ENCODE measurements at places on chromosomes 5 and 9.

DNA sequence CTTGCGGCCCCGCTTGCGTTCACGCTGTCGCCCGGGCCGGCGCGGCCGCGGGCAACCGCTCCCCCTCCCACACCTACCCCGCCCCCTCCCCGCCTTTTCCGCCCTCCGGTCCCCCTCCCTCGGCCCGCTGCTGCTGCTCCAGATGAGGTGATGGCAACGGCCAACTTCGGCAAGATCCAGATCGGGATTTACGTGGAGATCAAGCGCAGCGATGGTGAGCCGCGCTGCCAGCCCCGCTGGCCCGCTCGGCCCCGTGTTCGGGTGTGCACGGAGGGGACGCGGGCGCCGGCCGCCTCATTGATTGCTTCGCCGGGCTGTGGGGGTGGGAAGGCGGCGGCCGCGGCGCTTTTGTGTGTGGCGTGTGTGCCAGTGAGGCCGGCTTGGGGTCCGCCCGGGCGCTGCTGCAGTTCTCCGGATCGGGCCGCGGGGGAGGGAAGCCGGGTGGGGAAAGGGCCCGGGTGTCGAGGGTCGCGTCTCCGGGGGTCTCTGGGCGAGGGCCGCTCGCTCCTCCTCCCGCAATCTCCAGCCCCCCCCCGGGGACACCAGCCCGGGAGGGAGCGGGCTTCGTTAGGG, 403 bp downstream of the KIF2A start:
- peak overlapping the region; percentile 72 for H3K4me3 ChIP-seq
- peak overlapping the region; percentile 66 for H3K27ac ChIP-seq
- DNase-seq = peak; percentile 47
- no peaks in the 10 kb centered on the region for H3K36me3 ChIP-seq
- H3K27me3 ChIP-seq = no peaks in the 10 kb centered on the region

- H3K27me3 ChIP-seq = no peaks in the 10 kb centered on the region
- H3K36me3 ChIP-seq = no peaks in the 10 kb centered on the region
- H3K27ac ChIP-seq = no peak overlapping the region
- H3K4me3 ChIP-seq = no peak overlapping the region
- DNase-seq = no peak
- peaks cover 1% of the 10 kb centered on the region for H3K4me1 ChIP-seq
Observed at GRCh38 chr9:28056466-28056865, 483.2 kb upstream of the C9orf72 start.

- H3K27me3 ChIP-seq = no peaks in the 10 kb centered on the region
- DNase-seq = no peak
- no peaks in the 10 kb centered on the region for H3K36me3 ChIP-seq
- no peak overlapping the region for H3K27ac ChIP-seq
- H3K4me1 ChIP-seq = no peaks in the 10 kb centered on the region
Observed at GRCh38 chr5:171535162-171535561, 115.7 kb downstream of the FGF18 start.

DNA sequence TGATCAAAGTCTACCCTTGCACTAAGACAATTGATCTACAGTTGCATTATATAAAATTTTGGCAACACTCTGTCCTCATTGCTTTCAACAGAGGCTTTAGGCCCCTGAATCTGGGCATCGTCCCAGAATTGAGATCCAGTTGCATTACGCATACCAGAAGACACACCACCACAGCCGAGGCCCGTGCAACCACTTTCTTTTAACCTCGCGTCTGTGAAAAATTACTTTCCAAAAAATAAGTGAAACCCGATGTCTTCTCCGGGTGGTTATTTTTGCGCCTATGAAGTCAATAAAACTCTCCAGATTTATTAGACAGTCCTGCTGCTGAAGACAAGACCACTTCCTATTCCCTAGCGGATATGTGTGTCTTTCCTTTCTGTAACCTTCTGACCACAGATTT, 52.1 kb upstream of the NFIB start:
- no peaks in the 10 kb centered on the region for H3K4me1 ChIP-seq
- no peaks in the 10 kb centered on the region for H3K27me3 ChIP-seq
- no peak for DNase-seq
- H3K27ac ChIP-seq = no peak overlapping the region
- no peaks in the 10 kb centered on the region for H3K36me3 ChIP-seq
- H3K4me3 ChIP-seq = no peak overlapping the region

DNA sequence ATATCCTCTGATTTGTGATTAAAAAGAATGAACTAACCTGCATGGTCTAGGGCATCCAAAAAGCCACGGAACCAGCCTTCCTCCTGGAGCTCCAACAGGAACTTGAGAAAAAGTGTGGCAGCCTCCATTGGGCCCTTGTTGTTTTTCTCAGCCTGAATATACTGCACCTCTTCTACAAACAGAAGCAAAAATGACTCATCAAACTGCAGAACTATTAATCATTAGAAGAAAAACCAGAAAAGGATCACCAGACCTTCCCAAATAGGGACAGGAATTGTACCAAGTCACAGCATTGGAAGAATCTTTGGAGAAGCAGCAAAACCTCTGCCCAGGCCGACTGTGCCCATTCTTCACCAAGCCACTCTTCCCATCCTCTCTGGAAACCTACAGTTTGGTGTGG, 25.2 kb downstream of the RIGI start:
- no peak overlapping the region for H3K27ac ChIP-seq
- no peak overlapping the region for H3K4me3 ChIP-seq
- no peaks in the 10 kb centered on the region for H3K27me3 ChIP-seq
- no peak for DNase-seq
- no peaks in the 10 kb centered on the region for H3K4me1 ChIP-seq
- no peaks in the 10 kb centered on the region for H3K36me3 ChIP-seq

GRCh38 chr9:109422641-109423040, 75.5 kb downstream of the PTPN3 start:
- H3K27ac ChIP-seq = no peak overlapping the region
- H3K36me3 ChIP-seq = no peaks in the 10 kb centered on the region
- no peaks in the 10 kb centered on the region for H3K4me1 ChIP-seq

- no peak overlapping the region for H3K4me3 ChIP-seq
- H3K36me3 ChIP-seq = no peaks in the 10 kb centered on the region
- no peak overlapping the region for H3K27ac ChIP-seq
- H3K4me1 ChIP-seq = no peaks in the 10 kb centered on the region
Observed at GRCh38 chr5:175677571-175677970, 19.7 kb downstream of the HRH2 start.

DNA sequence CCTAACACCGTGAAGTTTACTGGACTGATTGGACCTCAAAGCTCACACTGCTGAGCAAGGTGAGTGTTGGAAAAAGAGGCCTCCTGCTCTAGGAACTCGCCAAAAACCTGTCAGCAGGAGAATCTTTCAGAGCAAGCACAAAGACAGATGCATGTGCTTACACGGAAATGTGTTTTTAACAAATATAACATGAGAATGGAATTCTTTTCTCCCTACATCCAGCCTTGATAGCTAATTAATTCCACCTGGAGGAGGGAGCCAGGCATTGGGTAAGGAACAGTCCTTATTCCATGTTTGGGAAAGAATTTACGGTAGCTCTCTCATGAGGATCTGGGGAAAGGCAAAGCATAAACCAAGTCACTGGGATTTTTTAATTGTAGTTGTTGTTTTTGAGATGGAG, 98.8 kb downstream of the KLF4 start:
- no peak overlapping the region for H3K4me3 ChIP-seq
- DNase-seq = no peak
- H3K27me3 ChIP-seq = no peaks in the 10 kb centered on the region
- H3K36me3 ChIP-seq = no peaks in the 10 kb centered on the region
- no peaks in the 10 kb centered on the region for H3K4me1 ChIP-seq

DNA sequence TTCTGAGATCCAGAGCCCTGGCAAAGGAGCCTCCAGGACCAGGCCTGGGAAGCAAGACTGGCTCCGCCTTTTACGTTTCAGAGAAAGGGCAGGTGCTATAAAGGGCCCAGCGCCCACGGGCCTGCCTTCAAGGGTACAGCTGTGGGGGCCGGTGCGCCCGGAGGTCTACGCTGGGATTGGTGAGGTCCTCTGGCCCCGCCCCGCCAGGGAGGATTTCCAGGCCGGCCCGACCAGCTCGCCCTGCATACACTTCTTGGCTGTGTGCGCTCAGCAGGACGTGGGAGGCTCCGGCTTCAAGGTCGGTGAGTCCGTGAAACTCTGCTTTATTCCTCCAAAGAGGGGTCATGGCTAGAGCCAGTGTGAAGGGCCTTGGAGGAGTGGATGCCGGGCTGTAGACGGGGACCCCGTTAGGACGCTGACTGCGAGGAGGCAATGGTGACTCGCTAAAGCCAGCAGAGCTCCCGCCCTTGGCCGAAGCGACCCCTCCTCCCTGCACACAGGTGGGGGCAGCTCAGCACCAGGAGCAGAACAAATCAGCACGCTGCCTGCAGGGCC, at the start of gene CKMT2:
TSS of gene CKMT2 (plus strand) at position 243 of the 555 bp plus-strand sequence. CDS start 17,811 bp downstream, outside the sequence.
- H3K4me3 ChIP-seq = no peak within 1 kb of the TSS
- no peaks in the 10 kb centered on the region for H3K36me3 ChIP-seq
- H3K4me1 ChIP-seq = no peaks in the 10 kb centered on the region
- peak; percentile 33 for DNase-seq
- peak within 1 kb of the TSS; percentile 52 for H3K27ac ChIP-seq
- no peaks in the 10 kb centered on the region for H3K27me3 ChIP-seq

DNA sequence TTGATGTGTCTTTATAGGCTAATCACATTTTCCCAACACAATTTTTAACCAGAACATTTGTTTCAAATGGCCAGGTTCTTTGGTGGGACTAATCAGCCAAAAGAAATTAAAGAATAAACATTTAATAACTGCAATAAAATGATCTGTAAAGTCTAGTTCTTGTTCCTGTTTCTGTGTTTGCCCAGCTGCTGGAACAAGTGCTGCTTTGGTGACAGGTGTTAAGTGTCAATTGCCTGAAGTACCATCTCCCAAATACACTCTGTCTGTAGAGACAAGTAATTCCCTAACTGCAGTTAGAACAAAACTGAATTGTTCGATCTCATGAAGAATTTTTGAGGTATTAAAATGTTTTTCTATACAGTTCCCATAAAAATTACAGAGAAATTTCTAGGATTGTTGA, 402.3 kb upstream of the CHD1 start:
- H3K27ac ChIP-seq = no peak overlapping the region
- no peaks in the 10 kb centered on the region for H3K36me3 ChIP-seq
- no peaks in the 10 kb centered on the region for H3K27me3 ChIP-seq
- no peak overlapping the region for H3K4me3 ChIP-seq
- DNase-seq = no peak

DNA sequence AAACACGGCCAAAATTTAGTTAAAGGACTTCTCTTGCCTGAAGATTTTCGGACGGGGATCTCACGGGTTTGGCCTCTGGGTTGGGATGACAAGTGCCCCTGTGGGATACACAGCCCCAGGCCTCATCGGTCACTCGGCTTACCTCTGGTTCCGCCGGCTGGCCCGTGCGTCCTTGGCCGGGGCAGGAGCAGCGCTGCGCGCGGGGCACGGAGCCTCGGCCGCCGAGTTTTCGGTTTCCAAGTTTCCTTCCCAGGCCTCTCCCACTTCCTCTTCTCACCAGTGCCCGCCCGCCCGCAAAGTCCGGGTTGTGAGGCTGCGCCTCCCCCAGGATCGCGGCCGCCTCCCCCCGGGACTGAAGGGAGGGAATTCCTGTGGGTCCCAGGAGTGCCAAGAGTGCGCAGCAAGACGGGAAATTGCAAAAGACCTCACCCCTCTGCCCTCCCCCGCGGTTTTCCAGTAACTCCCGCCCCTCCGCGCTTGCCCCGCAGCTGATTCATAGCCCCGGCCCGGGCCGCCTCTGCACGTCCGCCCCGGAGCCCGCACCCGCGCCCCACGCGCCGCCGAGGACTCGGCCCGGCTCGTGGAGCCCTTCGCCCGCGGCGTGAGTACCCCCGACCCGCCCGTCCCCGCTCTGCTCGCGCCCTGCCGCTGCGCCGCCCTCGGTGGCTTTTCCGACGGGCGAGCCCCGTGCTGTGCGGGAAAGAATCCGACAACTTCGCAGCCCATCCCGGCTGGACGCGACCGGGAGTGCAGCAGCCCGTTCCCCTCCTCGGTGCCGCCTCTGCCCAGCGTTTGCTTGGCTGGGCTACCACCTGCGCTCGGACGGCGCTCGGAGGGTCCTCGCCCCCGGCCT, at the start of gene OSMR:
TSS of gene OSMR (plus strand) at position 487 of the 853 bp plus-strand sequence. CDS start 23,033 bp downstream, outside the sequence.
- peak within 1 kb of the TSS; percentile 88 for H3K27ac ChIP-seq
- peaks cover 11% of the 10 kb centered on the region for H3K36me3 ChIP-seq
- peak within 1 kb of the TSS; percentile 55 for H3K4me3 ChIP-seq

DNA sequence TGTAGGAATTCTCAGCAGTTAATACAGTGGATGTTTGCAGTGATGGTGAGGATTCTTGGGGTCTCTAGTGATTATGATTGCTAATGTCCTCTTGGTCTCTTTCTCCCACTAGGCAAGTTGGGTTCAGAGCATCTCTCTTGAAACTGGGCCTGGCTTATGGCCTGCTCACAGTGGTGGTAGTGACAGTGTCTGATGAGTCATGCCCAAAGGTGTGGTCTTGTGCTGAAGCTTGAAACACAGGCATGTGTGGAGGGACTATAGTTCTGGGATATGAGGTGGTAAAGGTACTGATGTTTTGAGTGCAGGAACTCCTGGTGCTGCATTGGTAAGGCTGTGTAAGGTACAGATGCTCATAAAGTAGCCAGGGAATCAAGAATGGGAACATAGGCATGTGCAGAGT, 231.1 kb downstream of the FAM170A start:
- DNase-seq = no peak
- no peaks in the 10 kb centered on the region for H3K4me1 ChIP-seq
- no peaks in the 10 kb centered on the region for H3K36me3 ChIP-seq
- H3K4me3 ChIP-seq = no peak overlapping the region
- H3K27ac ChIP-seq = no peak overlapping the region

DNA sequence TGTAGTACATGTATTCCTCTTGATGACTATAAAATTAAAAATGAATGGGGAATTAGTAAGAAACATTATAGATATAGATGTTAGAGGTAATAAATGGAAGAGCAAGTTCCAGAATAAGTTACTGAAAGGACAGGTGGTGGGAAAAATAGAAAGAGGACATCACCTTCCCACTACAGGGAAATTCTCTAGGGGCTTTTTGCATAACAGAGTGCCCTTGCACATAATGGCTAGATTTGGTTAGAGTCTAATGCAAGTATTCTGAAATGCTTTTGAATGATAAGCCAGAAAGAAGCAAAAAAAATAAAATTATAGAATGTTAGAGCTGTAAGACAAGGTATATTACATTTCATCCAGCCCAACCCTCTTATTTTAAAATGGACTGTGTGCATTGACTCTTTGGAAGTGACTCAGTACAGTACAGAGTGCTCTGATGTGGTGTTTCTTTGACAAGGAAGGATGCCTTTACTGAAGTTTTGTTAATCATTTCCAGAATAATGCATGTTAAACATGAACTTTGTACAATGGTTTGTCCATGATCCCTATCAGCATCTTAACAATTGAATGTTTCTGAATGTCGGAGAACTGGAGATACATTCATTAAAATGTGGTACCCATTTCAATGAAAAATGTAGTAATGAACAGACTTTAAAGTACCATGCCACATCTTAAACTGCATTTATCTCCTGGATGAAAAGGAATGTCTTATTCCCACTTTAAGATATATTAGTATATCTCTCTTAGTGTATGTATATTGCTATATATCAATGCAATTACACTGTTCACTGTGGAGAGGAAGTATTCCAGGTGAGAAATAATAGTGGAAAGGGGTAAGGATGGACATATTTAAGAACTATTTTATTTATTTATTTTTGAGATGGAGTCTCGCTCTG, 391.1 kb downstream of the ADGRV1 start:
- no peaks in the 10 kb centered on the region for H3K36me3 ChIP-seq
- no peak overlapping the region for H3K4me3 ChIP-seq
- H3K27ac ChIP-seq = no peak overlapping the region
- H3K27me3 ChIP-seq = no peaks in the 10 kb centered on the region
- DNase-seq = no peak

Measured in tibial nerve (tissue), 4 donors.